ENCODE measurements at places on chromosomes 3 and 15.
A peak's percentile ranks its signal among the peaks of the same experiment; 100 is the strongest.

GRCh38 chr3:43011638-43012037 lies 32.5 kb downstream of the GASK1A start:
- no peak for DNase-seq

DNA sequence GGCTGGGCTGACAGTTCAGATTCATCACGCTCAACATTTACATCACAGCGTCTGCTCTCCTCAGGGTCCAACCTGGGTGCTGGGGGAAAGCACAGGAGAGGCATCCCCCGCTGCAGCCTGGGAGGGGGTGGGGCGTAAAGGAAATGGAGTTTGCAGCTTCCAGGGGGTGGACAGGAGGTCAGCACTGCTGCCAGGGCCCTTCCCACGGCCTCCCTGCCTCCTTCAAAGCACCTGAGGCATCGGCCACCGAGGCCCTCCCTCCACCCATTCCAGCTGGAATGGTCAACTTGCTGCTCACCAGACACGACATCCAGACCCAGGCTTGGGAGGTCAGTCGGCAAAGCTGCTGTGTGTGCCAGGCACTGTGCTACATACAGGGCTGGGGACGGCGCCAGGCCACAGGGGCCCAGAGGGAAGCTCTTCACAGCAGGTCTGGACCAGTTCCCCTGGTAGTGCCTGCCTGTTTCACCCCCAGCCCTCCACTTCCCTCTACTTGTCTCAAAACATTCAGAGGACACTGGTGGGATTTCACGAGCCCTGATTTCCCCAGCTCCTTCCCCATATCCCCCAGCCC lies 120.7 kb downstream of the ANP32A start:
- peak; percentile 53 for DNase-seq

DNA sequence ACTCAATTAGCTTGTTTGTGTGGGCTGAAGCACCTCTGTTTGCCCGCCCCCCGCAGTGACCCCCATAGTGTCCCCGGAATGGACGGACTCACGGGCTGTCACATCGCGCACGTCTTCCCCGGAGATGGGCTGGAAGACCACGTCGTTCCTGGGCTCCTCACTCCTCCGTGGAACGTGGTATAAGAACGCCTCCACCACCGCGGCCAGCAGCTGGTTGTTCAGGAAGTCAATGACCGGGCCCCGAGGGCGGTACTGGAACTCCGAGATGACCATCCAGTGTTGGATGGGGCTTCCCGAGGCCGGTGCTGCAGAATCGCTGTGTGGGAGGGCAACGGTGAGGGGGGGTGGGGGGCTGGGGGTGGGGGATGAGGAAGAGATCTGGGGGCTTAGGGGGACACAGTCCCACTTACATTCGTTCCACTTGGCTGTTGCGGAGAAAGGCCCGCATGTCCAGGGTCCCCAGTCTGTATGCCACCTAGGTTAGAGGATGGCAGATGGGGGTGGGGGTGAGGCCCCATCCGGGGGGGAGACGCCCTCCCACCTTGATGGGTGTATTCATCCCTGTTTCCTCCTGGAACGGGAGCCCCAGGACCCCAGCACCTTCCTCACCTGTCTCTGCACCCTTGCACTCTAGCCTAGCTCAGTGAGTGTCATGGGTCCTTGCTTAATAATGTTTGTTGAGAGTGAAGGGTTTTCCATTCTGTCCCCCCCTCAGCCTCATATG lies 30.2 kb downstream of the MUC20 start:
- no peak for DNase-seq

- peak; percentile 95 for DNase-seq
Observed at GRCh38 chr3:50321336-50322114, 1.0 kb downstream of the HYAL2 start.

DNA sequence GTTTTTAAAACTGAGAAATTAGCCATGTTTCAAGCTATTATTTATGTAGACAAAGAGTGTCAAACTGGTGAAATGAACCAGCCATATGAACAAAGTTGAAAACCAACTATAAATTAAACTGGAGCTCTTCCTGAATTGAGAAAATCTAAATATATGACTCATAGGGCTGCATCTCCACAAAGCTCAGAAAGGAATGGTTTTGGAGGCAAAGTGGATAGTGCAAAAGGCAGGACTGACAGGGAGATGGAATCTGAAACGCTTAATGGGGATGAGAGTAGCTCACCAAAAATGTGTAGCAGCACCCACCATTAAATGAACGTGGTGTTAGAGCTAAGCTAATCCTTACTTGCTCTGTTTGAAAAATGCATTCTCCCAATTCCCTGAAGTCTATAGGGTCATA lies 1066.0 kb downstream of the AGBL1 start:
- DNase-seq, result no peak

Data from right forelimb (tissue), 1 donor.